ENCODE measurements at places on chromosomes 12 and 14. TPM values are rescaled to one million over a fixed set of nuclear protein-coding genes. Genes with fewer than 3 reads are reported as not detected.
A peak's percentile ranks its signal among the peaks of the same experiment; 100 is the strongest.

Gene LMNTD1
- polyA plus RNA-seq: not detected

Gene PCED1B
- 8.2 TPM for polyA plus RNA-seq

GRCh38 chr12:68119724-68120211, 39.8 kb downstream of the IFNG start:
- no peak for DNase-seq

GRCh38 chr12:116885491-116885890, 4.2 kb upstream of the HRK start:
- peak; percentile 61 for DNase-seq

DNA sequence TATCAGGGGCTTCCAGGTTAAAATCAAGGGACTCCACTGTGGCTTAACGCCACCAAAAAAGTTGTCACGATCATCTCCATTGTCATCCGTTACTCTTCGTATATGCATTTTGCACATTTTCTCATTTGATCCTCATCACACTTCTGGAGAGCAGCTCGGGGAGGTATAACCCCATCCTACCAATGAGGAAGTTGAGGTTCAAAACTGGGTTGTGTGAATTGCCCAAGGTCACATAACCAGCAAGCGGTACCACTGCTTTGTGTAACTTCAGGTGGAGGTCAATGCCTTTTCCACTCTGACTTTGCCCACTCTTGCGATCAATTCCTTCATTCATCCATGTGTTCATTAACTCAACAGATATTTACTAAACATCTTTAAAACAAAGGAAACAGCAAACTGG, 71.1 kb upstream of the CCND2 start:
- DNase-seq: peak; percentile 19

- no peak for DNase-seq
These were observed 265.6 kb upstream of the GARIN6 start for GRCh38 chr12:99381992-99382391.

Data from naive B cell (primary cell).